ENCODE measurements at places on chromosomes 12 and 14.

DNA sequence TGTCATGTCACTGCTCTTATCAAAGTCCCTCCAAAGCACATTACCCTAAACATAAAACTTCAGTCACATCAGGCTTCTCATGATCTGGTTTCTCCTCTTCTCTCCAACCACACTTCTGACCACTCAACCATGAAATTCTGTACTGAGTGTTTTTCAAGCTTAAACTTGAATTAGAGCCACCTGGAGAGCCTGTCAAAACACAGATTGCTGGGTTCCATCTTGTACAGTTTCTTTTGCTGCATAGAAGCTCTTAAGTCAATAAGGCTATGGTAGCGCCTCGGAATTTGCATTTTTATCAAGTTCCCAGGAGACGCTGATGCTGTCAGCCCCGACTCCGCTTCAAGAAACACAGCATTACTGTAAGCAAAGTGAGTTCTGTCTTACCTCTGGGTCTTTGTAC lies 16.4 kb upstream of the SRRM4 start:
- no peak for DNase-seq

DNA sequence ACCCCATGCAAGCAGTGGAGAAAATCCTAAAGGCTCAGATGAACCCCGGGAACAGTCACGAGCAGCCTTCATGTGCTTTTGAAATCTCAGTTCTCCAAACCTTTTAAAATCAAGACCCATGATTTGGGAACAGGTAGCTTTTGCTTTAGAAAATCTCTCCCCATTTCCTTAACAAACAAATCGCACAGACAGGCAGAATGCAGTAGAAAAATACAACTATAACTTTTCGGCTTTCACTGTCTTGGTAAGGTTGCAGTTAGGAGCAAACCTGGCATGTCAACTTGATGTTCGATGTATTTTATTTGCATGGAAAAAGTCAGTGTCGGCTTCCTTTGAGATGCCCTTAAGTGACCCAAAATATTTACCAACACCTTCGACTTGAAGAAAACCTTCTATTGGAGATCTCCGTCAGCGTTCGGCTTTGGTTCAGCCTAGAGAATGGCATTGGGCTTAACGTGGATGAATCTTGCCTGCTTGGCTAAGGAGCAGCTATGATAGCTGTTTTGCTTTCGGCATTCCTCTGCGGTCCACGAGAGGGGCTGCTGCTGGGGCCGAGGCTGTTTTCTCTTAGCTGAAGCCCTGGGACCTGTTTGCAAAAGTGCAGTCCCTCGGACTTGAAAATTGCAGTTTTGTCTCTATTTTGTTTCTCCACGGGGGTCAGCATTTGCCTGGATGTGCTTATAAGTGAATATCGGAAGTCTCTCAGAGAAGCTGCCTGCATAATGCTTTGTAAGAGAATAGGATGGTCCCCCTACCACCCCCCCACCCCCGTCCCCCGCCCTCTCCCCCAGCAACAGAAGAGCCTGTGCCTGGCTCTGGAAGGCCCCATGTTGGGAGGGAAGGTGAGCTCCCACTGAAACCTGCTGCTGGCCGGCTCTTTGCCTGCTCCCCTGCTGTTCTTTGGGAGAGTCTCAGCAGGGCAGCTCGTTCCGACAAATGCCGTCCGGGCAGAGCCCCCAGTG lies 122.8 kb downstream of the AACS start:
- DNase-seq = no peak

- no peak for DNase-seq
These were observed 14.7 kb downstream of the OTUB2 start for GRCh38 chr14:94040796-94041195.

DNA sequence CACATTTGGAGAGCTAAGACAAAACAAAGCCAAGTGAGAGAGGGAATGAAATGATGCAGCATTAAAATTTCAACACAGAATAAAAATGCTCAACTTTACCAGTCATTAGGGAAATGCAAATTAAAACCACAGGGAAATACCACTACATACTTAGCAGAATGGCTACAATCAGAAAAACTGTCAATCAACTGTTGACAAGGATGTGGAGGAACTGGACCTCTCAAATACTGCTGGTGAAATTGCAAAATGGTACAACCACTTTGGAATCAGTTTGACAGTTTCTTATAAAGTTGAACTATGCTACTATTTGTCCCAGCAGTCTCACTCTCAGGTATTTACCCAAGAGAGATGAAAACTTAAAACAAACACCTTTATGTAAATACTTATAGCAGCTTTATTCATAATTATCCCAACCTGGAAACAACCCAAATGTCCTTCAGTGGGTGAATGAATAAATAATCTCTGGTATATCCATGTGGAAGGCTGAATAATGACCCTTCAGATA lies 43.8 kb upstream of the KTN1 start:
- no peak for DNase-seq

GRCh38 chr14:52077256-52077979 lies 8.6 kb upstream of the NID2 start:
- no peak for DNase-seq

GRCh38 chr12:104495786-104496185 lies 39.0 kb downstream of the CHST11 start:
- no peak for DNase-seq

DNA sequence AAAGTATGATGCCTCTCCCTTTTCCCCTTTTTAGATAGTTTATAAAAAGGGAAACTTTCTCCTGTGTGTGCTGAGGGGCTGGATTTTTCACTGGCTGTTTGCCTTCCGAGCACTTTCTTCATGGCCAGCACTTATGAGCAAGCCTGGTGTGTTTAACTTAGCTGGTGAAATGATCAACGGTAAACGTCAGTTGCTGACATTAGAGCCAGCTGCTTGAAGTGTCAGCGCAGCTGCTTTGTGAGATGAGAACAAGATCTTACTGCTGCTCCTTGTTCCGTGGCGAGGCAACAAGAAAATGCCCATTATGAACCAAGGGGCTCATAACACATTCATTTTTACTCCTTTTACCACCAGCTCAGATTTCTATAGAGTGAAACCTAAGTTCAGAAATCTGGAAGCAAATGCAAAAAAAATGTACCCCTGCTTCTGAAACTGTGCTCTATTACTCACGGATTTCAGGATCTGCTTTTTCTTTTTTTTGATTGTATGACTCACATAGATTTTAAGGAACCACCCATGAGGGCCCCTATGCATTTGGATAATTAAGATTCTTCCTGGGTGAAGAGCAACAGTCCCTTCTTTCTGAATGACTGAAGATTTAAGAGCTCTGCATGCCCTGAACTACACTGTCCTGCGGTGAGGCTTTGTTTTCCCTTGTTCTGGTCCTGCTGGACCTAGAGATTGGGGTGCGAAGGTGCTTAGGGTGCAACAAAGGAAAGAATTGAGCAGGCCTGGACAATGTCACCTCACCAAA lies 74.3 kb upstream of the CPM start:
- no peak for DNase-seq

GRCh38 chr12:57864442-57865083 lies 18.0 kb upstream of the CTDSP2 start:
- no peak for DNase-seq

- DNase-seq = no peak
These were observed 67.9 kb upstream of the ANO6 start for GRCh38 chr12:45148006-45148405.

- DNase-seq = no peak
These were observed 48.7 kb downstream of the LRIG3 start for GRCh38 chr12:58871556-58871955.

- no peak for DNase-seq
These were observed 10.0 kb upstream of the NRDE2 start for GRCh38 chr14:90341784-90342183.

GRCh38 chr12:125134576-125134975 lies 69.3 kb downstream of the AACS start:
- DNase-seq = no peak

- DNase-seq = no peak
These were observed 20.3 kb downstream of the ACSM4 start for GRCh38 chr12:7324176-7324575.

DNA sequence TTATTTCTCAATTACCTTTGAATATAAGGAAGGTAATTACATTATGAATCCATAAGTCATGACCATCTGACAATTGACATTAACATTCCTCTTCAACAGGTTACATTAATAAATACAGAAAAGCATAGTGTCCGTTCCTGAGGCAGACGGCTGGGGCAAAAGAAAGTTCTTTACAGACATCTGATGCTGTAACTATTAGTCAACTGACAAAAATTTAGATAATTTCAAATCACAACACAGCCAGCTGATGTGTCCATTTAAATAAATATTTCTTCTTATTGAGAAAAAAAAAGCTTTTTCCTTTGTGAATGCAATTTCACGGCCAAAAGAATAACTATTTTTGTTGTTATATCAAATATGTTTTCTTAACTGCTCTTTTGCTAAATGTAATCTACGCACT lies 9.2 kb upstream of the PYROXD1 start:
- no peak for DNase-seq

- no peak for DNase-seq
These were observed 848.7 kb downstream of the NRXN3 start for GRCh38 chr14:79018836-79019235.

DNA sequence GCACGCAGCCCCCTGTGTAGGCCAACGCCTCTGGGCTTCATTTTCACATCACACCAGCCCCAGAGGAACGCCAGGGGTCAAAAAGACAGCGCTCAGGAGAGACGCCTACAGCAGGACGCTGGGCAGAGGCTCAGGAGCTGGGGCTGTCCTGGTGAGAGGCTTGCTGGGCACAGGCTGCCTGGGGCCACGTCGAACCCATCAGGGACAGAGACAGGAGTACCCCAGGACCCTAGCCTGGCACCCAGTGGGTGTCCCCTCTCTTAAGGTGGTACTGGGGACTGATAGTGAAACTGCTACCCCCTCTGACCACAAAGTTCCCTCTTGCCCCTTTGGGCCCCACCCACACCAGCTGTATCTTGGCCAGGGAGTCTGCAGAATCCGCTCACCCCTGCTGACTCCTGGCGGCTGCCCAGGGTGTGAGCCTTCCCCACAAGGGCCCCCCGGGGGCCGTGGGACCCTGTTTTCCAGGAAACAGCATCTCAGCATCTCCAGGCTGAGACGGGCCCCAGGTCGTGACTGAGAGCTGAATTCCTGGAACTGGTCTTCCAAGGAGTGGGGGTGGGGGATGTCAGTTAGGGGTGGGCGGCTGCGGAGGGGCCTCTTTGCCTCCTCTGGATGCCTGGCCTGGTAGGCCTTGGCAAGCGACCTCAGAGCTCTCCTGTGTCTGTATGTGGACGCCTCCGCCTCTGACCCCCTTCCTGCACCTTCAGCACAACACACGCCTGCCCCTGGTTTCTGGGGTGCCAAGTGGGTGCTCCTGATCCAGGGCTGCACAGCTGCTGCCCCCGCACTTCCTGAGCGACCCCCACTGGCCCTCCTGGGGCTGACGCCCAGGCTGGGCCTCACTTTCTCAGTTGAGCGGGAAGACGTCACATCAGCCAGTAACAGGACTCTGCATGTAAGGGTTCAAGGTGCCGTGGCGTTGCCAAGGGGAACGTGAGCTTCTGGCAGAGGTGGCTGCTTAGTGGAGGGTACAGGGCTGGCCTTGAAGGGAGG lies 321.9 kb upstream of the RTL1 start:
- no peak for DNase-seq

- no peak for DNase-seq
These were observed 27.2 kb upstream of the ACTN1 start for GRCh38 chr14:69006346-69006745.

GRCh38 chr12:19833775-19834501 lies 394.6 kb downstream of the AEBP2 start:
- DNase-seq = no peak

GRCh38 chr14:53951243-53951626 lies 5.4 kb downstream of the BMP4 start:
- no peak for DNase-seq

DNA sequence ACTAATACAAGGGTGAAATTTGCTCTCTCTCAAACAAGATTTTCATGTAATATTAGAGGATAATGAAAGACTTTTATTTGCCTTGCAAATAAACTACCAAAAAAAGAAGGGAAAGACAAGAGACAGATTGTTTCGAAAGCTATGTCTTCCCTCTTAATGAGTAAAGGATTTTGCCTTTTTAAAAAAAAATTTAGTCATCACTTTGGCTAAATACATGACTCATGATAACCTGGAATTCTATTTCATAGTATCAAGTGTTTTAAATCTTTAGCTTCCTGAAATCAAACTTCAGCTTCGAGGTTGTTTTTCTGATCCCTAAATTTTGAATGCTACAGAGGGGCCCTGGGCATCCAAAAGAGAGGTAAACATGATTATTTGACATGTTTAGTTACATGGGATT lies 144.4 kb downstream of the CCDC59 start:
- no peak for DNase-seq

DNA sequence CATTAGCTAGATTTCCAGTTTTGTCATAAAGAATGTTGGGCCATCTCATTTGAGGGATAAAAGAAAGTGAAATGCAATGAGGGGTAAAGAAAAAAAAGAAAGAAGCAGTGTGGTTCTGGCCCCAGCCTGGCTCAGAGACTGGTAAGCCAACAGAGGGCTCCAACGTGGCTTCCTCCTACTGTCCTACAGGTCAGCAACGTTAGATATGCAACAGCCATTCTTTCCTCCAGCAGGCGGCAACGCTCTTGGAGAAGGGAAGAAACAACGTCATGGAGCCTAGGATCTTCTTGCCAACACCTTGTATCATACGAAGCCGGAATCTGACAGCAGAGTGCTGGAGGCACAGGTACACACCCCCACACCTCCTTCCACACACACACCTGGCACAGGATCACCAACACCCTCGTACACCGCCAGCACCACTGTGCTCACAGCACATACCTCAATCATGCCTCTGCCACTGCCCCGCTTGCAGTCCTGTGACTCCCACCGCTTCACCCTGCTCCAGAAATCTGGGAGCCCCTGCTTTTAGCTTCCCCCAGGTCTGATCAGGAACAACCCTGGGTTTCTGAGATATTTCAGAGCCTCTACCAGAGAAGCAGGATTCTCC lies 102.8 kb downstream of the RPAP3 start:
- DNase-seq = no peak

DNA sequence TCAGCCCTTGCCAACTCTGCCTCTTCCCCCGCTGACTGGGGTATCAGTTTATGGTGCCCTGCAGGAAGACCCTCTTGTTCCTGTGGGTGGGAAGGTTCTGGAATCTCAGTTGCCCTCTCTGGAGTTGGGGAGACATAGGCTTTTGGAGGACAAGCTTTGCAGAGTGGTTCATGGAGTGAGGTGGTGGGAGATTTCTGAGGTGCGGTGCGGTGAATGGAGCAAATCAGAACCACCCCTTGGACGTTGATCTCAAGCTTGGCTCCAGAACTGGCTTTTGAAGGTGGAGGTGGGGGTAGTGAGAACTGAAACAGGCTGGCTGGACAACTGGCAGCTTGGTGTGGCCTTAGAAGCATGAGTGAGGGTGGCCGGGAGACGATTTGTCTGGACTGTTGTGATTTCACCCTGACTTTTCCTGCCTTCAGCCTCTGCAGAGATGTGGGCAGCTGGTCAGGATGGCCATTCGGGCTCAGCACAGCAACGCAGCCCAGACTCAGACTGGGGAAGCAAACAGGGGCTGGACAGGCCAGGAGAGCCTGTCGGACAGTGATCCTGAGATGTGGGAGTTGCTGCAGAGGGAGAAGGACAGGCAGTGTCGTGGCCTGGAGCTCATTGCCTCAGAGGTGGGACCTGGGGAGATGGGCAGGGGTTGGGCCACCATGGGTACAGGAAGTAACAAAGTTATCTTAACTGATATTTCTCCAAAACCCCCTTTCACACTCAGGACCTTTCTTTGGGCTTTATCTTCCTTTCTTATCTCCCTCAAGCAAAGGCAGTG lies 1.1 kb downstream of the SHMT2 start:
- DNase-seq = no peak

All from neural crest cell (in vitro differentiated cells).